Thoracic aorta (tissue), 2 donors: ENCODE measurements at places on chromosomes 16 and 17.

- DNase-seq, result no peak
- peaks cover 26% of the 10 kb centered on the region for H3K36me3 ChIP-seq
- peaks cover 20% of the 10 kb centered on the region for H3K4me1 ChIP-seq
- no peak overlapping the region for H3K27ac ChIP-seq
- no peaks in the 10 kb centered on the region for H3K27me3 ChIP-seq
These were observed 1.2 kb upstream of the TMEM88 start for GRCh38 chr17:7853691-7854038.

DNA sequence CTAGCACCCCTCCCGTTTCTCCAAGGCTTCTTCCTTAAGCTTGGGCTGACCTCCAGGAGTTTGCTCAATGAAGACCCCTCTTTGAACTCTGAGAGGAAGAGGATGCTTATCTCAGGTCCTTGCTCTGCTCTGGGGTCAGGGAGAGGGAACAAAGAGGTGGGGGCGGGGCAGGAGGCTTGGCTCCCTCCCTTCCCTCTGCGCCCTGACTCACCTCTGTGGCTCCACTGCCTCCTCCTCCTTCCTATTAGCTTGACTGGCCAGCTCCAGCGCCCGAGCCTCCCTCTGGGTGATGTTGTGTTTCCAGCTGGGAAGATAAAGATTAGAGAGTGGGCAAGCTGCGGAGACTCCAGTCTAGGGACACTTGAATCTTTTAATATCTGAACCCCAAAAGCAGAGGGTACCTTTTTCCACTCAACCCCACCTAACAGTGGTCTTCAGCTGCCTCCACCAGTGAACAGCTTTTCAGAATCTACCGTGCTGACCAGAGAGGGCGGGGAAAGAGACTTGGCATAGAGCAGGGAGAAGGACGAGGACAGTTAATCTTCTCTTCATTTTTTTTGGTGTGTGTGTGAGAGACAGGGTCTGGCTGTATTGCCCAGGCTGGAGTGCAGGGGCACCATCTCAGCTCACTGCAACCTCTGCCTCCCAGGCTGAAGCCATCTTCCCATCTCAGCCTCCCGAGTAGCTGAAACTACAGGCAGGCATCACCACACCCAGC is 6.7 kb downstream of the GIP start:
- no peaks in the 10 kb centered on the region for H3K27me3 ChIP-seq
- no peak overlapping the region for H3K4me3 ChIP-seq
- no peak overlapping the region for H3K27ac ChIP-seq
- DNase-seq, result no peak
- no peaks in the 10 kb centered on the region for H3K36me3 ChIP-seq

GRCh38 chr17:5800131-5800530 is 215.8 kb upstream of the NLRP1 start:
- H3K36me3 ChIP-seq, result no peaks in the 10 kb centered on the region
- H3K4me3 ChIP-seq, result no peak overlapping the region
- no peak overlapping the region for H3K27ac ChIP-seq
- H3K27me3 ChIP-seq, result no peaks in the 10 kb centered on the region

DNA sequence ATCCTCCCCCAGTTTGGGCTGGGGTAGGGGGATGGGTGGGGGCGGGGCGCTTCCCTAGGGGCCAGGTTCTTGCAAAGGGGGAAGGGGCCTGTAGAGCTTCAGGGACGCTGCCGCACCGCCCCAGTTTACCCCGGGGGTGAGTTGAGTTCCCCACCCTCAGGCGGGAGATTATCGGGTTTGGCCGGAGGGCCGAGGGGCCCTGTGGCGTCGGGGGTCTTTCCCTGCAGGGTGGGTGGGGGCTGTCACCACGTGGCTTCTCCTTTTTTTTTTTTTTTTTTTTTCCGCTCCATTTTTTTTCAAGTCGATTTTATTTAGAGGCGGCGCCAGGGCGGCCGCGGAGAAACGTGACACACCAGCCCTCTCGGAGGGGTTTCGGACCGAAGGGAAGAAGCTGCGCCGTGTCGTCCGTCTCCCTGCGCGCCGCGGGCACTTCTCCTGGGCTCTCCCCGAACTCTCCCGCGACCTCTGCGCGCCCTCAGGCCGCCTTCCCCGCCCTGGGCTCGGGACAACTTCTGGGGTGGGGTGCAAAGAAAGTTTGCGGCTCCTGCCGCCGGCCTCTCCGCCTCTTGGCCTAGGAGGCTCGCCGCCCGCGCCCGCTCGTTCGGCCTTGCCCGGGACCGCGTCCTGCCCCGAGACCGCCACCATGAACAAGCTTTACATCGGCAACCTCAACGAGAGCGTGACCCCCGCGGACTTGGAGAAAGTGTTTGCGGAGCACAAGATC is at the start of gene IGF2BP1:
Gene IGF2BP1, plus strand, starts transcription at position 283 of the 724 bp plus-strand sequence. Its CDS starts 361 bp downstream, at position 644.
- H3K4me3 ChIP-seq, result peak within 1 kb of the TSS; percentile 64
- H3K27ac ChIP-seq, result no peak within 1 kb of the TSS
- no peaks in the 10 kb centered on the region for H3K36me3 ChIP-seq
- peaks cover 56% of the 10 kb centered on the region for H3K27me3 ChIP-seq
- H3K4me1 ChIP-seq, result peaks cover 13% of the 10 kb centered on the region

GRCh38 chr16:86516623-86517003 is 6.3 kb downstream of the FOXF1 start:
- no peak overlapping the region for H3K27ac ChIP-seq
- H3K36me3 ChIP-seq, result no peaks in the 10 kb centered on the region
- no peak overlapping the region for H3K4me3 ChIP-seq
- DNase-seq, result no peak
- H3K27me3 ChIP-seq, result peaks cover 25% of the 10 kb centered on the region

DNA sequence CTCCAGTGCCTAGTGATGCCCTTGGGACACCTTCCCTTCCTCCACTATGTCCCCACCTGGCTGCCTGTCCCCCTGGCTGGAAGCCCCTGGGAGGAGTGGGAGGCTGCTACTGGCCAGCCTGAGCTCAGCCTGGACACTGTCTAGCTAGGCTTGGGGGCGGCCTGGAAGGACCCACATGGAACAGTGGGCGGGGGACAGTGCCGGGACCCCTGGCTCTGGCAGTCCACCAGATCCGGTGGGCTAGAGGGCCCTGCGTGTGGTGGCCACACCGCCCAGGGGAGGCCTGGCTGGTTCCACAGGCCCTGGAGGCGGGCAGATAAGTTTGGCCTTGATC is 388.0 kb upstream of the TNRC6C start:
- H3K4me1 ChIP-seq, result peaks cover 35% of the 10 kb centered on the region
- no peak overlapping the region for H3K27ac ChIP-seq
- no peaks in the 10 kb centered on the region for H3K36me3 ChIP-seq
- no peak for DNase-seq
- no peaks in the 10 kb centered on the region for H3K27me3 ChIP-seq

- H3K27me3 ChIP-seq, result no peaks in the 10 kb centered on the region
- peaks cover 55% of the 10 kb centered on the region for H3K36me3 ChIP-seq
- no peak overlapping the region for H3K4me3 ChIP-seq
- H3K27ac ChIP-seq, result peak overlapping the region; percentile 27
- H3K4me1 ChIP-seq, result no peaks in the 10 kb centered on the region
- no peak for DNase-seq
These were observed 35.1 kb downstream of the MARF1 start for GRCh38 chr16:15607700-15608396.

GRCh38 chr16:23786964-23787561 is 32.2 kb downstream of the CHP2 start:
- H3K27ac ChIP-seq, result no peak overlapping the region
- no peak overlapping the region for H3K4me3 ChIP-seq
- no peak for DNase-seq
- no peaks in the 10 kb centered on the region for H3K27me3 ChIP-seq
- H3K36me3 ChIP-seq, result no peaks in the 10 kb centered on the region
- H3K4me1 ChIP-seq, result no peaks in the 10 kb centered on the region

GRCh38 chr17:4140125-4140524 is 2.7 kb downstream of the ZZEF1 start:
- no peak overlapping the region for H3K27ac ChIP-seq
- H3K4me3 ChIP-seq, result no peak overlapping the region
- H3K36me3 ChIP-seq, result no peaks in the 10 kb centered on the region
- no peaks in the 10 kb centered on the region for H3K27me3 ChIP-seq
- DNase-seq, result no peak

DNA sequence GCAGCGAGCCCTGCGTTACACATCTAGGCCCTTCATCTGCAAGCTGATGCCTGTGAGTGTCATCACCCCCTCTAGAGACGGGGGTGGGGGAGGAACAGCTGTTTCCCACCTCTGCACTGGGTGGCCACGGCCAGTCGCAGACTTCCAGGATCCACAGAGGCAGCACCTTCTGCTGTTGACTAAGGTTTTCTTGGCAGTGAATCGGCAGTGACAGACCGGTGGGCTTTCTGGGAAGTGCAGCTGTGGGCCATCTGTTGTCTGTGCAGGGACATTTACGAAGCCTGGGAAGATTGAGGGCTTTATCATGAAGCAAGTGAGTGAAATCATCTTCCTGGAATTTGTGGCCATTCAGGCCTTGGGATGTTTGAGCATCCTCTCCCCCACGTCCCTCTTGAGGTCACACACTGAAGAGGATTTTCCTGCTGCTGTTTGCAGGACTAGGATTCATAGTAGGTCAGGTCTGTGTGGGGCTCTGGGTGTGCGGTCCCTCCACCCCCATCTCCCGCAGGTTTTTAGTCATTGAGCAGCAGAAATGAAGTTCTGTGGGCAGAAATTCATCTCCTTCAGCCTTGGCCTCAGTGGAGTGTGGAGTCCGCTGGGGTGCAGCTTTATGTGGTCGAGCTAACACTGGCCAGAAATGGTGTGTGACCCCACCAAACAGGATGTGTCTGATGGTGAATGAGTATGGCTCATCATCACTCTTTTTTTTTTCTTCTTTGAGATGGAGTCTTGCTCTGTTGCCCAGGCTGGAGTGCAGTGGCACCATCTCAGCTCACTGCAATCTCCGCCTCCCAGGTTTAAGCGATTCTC is 12.0 kb downstream of the PGS1 start:
- DNase-seq, result no peak
- no peaks in the 10 kb centered on the region for H3K36me3 ChIP-seq
- H3K27me3 ChIP-seq, result no peaks in the 10 kb centered on the region
- H3K27ac ChIP-seq, result no peak overlapping the region
- H3K4me3 ChIP-seq, result no peak overlapping the region

GRCh38 chr17:74831444-74832146 is 28.1 kb downstream of the GRIN2C start:
- H3K27me3 ChIP-seq, result no peaks in the 10 kb centered on the region
- H3K36me3 ChIP-seq, result no peaks in the 10 kb centered on the region
- DNase-seq, result no peak

DNA sequence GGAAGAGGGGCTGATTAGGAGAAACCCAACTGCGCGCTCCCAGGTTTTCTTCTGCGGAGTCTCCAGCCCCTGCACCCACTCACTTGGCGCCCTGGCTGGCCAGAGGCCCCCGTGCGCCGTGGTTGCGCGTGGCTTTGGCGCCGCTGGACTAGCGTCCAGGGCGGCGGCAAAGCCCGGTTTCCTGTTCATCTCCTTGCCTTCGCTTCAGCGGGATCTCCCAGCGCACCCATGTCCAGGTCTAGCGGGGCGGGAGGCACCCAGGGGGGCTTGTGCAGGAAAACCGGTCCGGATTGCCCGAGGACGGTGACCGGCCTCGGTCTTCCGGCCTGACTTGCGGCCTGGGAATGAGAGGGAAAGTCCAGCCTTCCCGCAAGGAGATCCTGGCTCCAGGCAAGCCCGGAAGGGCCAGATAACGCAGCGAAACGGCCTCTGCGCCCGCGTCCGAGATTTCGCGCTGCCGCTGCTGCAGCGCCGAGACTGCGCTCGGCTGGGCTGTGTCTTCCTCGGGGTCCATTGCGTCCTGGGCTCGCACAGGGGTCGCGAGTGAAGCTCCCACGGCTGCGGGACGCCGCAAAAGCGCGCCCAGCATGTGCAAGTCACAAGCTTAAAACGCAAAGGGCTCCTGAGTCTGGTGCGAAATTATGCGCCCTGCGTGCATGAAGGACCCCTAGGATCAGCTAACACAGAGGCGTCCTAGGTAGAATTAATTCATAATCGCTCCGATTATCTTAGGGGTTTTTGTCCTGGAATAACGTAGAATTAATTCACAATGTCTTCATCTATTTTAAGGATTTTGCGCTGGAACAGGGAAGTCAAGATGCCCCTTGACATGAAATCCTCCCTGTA is 5.7 kb downstream of the FOXF1 start:
- peaks cover 25% of the 10 kb centered on the region for H3K27me3 ChIP-seq
- H3K27ac ChIP-seq, result no peak overlapping the region
- H3K4me3 ChIP-seq, result no peak overlapping the region
- H3K36me3 ChIP-seq, result no peaks in the 10 kb centered on the region
- DNase-seq, result no peak

- no peaks in the 10 kb centered on the region for H3K36me3 ChIP-seq
- no peaks in the 10 kb centered on the region for H3K27me3 ChIP-seq
- H3K4me3 ChIP-seq, result no peak overlapping the region
- no peak for DNase-seq
- no peak overlapping the region for H3K27ac ChIP-seq
These were observed 774.0 kb upstream of the RBFOX1 start for GRCh38 chr16:6558661-6559060.

GRCh38 chr16:72369274-72369673 is 197.3 kb upstream of the PMFBP1 start:
- no peaks in the 10 kb centered on the region for H3K4me1 ChIP-seq
- H3K36me3 ChIP-seq, result no peaks in the 10 kb centered on the region
- DNase-seq, result no peak
- no peak overlapping the region for H3K4me3 ChIP-seq
- H3K27ac ChIP-seq, result no peak overlapping the region
- H3K27me3 ChIP-seq, result no peaks in the 10 kb centered on the region

DNA sequence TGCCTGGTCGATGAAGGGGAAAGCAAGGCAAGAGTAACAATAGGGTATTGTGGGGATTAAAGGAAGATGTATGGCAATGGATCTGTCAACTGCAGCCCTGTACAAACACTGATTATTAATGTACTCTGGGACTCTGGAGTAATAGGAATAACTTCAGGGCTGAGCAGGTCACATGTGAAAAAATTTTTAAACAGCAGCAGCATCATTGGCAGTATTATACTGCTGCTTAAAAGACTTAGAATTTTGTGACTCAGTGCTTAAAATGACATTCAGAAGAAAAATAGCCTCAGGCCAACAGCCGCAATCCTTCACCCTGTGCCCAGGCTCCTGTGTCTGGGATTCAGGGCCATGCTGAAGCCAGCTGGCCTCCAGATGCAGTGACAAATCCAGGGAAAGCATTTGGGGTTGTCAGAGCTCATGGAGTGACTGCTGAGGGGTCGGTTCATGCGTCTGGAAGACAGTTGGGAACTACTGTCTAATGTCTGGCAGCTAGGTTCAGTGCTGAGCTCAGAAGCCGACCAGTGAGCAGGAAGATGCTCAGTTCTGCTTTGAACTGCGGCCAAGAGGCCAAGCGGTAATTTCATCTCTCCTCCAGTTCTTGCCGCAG is 22.2 kb downstream of the TEX2 start:
- no peak for DNase-seq
- H3K27me3 ChIP-seq, result no peaks in the 10 kb centered on the region
- no peak overlapping the region for H3K4me3 ChIP-seq
- H3K4me1 ChIP-seq, result peaks cover 21% of the 10 kb centered on the region
- H3K27ac ChIP-seq, result peak overlapping the region; percentile 65
- H3K36me3 ChIP-seq, result no peaks in the 10 kb centered on the region

DNA sequence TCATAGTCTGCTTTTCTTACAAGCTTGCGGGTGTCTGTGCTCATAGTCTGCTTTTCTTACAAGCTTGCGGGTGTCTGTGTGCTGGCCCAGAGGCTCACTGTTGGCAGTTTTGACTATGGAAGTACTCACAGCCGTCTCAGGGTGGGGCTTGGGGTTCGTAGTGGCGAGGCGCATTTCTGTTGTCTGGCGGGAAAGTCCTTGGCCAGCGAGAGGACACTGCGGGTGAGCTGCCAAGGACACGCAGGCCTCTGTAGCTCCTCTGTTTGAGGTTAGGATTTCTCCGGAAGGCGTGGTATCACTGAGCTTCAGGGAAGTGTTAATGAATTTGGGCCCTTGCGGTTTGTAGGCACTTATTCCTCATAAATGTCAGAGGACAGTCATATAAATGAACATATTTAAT is 13.5 kb downstream of the TBCD start:
- H3K27ac ChIP-seq, result no peak overlapping the region
- H3K4me3 ChIP-seq, result no peak overlapping the region
- H3K36me3 ChIP-seq, result peaks cover 15% of the 10 kb centered on the region
- H3K4me1 ChIP-seq, result no peaks in the 10 kb centered on the region
- no peak for DNase-seq
- no peaks in the 10 kb centered on the region for H3K27me3 ChIP-seq
